A375 (cell line): ENCODE measurements at places on chromosomes 3 and 15. TPM values are rescaled to one million over a fixed set of nuclear protein-coding genes. Genes with fewer than 3 reads are reported as not detected.

Gene CFAP100
- total RNA-seq, result not detected in 2 replicates

Gene GCNT3
- total RNA-seq, result not detected in 2 replicates

Gene HESX1
- total RNA-seq, result 0.80 and 1.9 TPM in 2 replicates

Gene MESP2
- 0.74 and 0.98 TPM in 2 replicates for total RNA-seq

Gene SEC11A
- total RNA-seq, result 184 and 200 TPM in 2 replicates

Gene C3orf49
- total RNA-seq, result not detected in 2 replicates

Gene PYGO1
- 3.0 and 4.8 TPM in 2 replicates for total RNA-seq

Gene SLCO2A1
- total RNA-seq, result 0.03 and 0.08 TPM in 2 replicates

Gene THRB
- 9.2 and 12.8 TPM in 2 replicates for total RNA-seq

Gene ESYT3
- 0.38 and 0.64 TPM in 2 replicates for total RNA-seq

Gene CKMT1A
- 0.34 and 0.45 TPM in 2 replicates for total RNA-seq

Gene FES
- 0.11 and 0.85 TPM in 2 replicates for total RNA-seq

Gene CSPG4
- total RNA-seq, result 257 and 268 TPM in 2 replicates

Gene MOBP
- total RNA-seq, result not detected in 2 replicates

Gene C3orf20
- not detected in 2 replicates for total RNA-seq

Gene EPHB3
- 5.0 and 6.7 TPM in 2 replicates for total RNA-seq

Gene SEMA6D
- 0.60 and 0.64 TPM in 2 replicates for total RNA-seq

Gene XYLB
- 14.2 and 18.5 TPM in 2 replicates for total RNA-seq

Gene AHSG
- total RNA-seq, result not detected in 2 replicates

Gene RTP1
- not detected in 2 replicates for total RNA-seq

Gene MYRIP
- total RNA-seq, result not detected in 2 replicates

Gene CFAP92
- 0.61 TPM in 1 of 2 replicates, not detected in the other for total RNA-seq

Gene GRM2
- total RNA-seq, result 0.04 and 1.0 TPM in 2 replicates

Gene FANCD2OS
- not detected in 2 replicates for total RNA-seq

Gene FAM81A
- total RNA-seq, result 1.1 and 3.2 TPM in 2 replicates

Gene TMEM212
- 0.13 TPM in 1 of 2 replicates, not detected in the other for total RNA-seq

Gene GHRL
- 0.13 and 1.8 TPM in 2 replicates for total RNA-seq

Gene ECE2
- total RNA-seq, result not detected in 2 replicates

Gene ZBED2
- total RNA-seq, result not detected in 2 replicates

Gene CCNB2
- 58.1 and 61.1 TPM in 2 replicates for total RNA-seq

Gene UROC1
- not detected in 2 replicates for total RNA-seq
